Stimulated activated CD4-positive, alpha-beta T cell treated with anti-CD3 and anti-CD28 coated beads, Interleukin-2, amount 100 ng/mL, for 24 hours (primary cell): ENCODE measurements at places on chromosomes 3 and 15.

- no peak for DNase-seq
Measured at GRCh38 chr3:140207541-140207940, 272.6 kb downstream of the CLSTN2 start.

- no peak for DNase-seq
Measured at GRCh38 chr15:40258544-40258943, 19.7 kb downstream of the PAK6 start.

DNA sequence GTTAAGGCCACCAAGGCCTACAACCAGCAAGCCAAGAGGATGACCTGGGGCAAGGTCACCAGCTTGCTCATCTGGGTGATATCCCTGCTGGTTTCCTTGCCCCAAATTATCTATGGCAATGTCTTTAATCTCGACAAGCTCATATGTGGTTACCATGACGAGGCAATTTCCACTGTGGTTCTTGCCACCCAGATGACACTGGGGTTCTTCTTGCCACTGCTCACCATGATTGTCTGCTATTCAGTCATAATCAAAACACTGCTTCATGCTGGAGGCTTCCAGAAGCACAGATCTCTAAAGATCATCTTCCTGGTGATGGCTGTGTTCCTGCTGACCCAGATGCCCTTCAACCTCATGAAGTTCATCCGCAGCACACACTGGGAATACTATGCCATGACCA lies 3.6 kb downstream of the CXCR6 start:
- DNase-seq = no peak

DNA sequence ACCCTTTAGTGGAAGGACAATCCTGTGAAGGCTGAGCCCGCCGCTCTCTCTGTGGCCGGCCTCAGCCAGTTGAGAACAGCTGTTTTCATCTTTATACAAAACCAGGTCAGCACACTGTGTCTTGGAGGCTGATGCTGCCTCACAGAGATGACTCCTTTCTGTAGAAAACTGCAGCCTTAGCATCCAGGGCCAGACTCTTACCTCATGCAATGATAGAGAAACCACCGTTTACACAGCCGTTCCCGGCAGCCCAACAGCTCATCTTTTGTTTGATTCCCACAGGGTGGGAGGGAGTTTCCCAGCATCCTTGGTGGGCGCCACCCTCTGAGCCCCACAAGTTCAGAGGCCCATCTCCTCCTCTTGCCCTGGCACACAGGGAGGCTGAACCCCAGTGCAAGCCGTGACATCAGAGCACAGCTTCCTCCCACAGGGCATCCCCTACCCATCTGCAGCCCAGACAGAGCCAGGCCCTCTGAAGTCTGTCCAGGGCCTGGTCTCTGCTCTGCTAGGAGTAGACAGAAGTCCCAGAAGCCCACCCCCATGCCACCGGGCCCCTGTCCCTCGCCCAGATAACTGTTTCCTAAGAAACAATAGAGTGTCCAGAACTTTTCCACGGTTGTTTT lies 105.0 kb downstream of the LRRK1 start:
- DNase-seq = no peak

- DNase-seq = no peak
Measured at GRCh38 chr15:60697750-60698149, 218.8 kb upstream of the ICE2 start.

DNA sequence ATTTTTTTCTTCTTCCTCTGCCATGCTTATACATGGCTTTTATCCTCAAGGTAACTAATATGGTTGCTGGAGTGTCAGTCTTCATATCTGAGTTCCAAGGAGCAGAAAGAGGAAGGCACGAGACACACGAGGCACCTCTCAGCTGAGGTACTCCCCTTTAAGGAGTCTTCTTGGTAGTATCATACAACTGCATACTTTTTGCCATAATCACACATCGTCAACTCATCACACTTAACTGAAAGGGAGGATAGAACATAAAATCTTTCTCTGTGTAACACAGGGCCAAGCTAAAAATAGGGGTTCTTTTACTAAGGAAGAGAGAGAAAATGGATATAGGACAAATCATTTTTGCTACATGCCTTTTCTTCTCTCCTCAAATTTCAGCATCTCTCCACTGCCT lies 104.2 kb downstream of the OXSM start:
- DNase-seq = no peak

GRCh38 chr3:151774910-151775309 lies 39.0 kb upstream of the AADAC start:
- no peak for DNase-seq

- no peak for DNase-seq
Measured at GRCh38 chr15:33074942-33075341, 119.6 kb downstream of the FMN1 start.

DNA sequence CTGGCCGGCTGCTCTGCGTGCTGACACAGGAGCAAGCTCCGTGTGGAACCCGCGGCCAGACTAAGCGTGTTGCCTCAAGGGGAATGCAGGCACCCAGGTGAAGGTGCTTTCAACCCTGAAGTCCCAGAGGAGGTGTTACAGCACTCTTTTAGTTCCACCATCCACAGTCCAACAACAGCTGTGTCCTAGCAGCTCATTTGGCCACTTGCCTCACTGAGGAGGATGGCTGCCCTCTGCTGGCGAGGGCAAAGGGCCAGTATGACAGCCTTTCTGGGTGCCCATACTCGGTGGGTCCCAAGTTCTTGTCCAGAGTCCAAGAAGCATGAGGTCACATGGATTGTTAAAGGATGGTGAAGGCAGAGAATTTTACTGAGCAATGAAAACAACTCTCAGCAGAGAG lies 87.8 kb downstream of the C3orf85 start:
- no peak for DNase-seq

- DNase-seq = no peak
Measured at GRCh38 chr3:40304352-40304751, 5.2 kb upstream of the EIF1B start.

DNA sequence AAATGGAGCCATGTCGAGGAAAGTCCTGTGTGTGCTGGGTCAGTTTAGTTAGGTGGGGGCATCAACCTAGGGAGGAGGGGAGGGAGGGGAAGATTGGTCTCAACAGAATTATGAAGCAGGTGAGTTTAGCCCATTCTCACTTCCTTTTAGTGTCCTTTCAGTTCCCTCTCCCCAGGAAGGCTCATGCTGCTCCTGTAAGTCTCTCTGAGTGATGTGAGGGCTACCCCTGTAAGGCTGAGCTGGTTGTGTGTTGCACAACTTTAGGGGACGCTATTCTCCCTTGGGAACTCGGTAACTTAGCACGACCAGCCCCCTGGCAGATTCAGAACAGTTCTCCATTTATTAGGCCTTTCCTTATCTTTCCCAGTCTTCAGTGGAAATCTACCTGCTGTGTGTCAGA lies 21.2 kb downstream of the IL5RA start:
- no peak for DNase-seq

DNA sequence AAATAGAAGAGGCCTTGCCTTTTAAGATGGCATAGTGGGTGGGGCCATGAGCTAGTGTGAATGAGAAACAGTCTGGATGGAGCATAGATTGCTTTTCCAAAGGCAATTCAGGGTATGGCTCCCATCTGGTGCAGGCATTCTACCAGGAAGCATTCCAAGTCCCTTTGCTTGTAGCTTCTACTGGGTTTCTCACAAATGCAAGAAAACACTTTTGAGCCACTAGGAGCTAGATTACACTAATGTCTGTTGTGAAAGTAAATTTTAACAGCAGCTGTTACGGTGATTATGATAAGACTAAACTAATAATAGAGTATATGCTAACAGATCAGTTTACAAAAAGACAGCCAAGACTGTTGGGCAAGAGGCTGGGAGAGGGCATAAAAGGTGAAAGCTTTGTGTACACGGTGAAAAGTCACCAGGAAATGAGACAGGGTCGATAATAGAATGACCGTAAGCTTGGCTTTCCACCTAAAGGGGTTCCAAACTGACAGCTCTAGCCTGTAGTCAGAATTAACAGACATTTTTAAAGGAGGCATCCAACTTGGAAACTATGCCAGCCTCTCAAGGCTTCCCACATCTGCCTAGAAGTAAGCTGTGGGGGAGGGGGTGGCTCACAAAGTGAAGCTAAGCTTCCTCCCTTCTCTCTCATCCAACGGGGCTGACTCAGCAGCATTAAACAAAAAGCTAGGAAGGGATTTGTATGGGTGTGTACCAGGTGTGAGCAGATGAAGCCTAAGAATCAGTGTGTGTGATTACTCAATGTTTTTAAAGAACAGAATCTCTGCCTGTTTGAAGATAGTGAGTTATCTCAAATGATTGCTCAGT lies 61.1 kb upstream of the GPD1L start:
- no peak for DNase-seq

DNA sequence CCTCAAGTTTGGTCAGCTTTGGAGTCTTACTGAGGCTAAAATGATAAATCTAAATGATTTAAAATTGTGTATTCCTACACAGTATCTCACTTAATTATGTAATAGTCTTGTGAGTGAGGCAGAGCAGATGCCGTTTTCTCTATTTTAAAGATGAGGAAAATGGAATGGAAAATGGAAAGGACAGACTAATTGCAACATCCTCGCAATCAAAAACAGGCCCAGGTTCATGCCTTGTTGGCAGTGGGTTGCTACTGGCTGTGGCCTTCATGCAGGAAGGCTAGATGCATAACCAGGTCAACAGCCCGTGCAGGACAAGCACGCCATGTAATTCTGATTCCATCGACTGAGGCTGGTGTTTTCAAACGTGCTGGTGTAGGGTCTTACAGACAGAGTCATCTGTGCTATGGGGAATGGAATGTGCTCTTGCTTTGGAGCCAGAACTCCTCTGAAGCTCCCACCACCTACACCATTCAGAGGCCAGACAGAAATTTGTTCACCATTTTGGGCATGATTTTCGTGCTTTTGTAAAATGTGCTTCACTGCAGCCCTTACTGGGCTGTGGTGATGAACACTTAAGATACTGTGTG lies 37.9 kb downstream of the MLH1 start:
- no peak for DNase-seq

DNA sequence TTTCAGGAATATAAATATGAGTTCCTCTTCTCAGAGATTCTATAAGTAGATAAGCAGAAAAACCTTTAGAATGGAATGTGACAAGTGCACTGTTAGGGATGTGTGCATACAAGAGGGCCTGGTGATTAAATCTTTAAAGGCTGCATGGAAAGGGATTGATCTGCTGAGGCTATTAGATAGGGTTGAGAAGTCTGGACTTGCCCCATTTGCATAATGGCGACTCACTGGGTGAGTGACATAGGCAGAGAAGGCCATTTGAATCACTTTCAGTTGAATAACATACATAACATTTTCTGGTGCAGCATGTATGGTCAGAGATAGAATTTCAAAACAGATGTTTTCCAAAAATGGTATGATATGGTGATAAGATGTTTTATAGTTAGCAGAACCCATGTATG lies 156.9 kb downstream of the ZNF621 start:
- DNase-seq = no peak

DNA sequence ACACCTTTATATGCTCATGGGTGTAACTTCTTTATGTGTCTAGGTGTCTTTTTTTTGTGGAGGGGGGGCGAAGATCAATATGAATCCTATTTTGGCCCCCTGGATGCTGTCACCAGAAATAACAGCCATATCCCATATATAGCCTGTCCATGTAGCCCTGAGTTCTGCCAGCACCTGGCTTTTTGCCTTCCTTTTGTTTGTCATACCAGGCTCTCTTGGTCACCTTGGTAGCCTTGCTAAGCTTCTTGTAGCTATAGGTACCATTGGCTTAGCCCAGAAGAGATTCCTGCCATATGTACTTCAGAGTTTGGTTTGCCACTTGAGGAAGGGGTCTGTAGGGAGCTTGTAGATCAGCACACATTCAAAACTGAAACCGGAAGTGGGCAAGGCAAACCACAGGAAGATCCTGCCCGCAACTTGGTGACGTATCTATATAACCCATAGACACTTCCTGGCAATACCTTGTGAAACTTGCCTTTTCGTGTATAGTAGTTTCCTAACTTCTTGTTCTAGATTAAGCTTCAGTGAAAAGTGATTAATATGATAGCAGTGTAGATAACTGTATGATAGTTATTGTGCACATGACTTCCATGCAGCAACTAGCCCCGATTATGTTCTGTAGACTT lies 11.9 kb downstream of the RASA2 start:
- peak; percentile 81 for DNase-seq

DNA sequence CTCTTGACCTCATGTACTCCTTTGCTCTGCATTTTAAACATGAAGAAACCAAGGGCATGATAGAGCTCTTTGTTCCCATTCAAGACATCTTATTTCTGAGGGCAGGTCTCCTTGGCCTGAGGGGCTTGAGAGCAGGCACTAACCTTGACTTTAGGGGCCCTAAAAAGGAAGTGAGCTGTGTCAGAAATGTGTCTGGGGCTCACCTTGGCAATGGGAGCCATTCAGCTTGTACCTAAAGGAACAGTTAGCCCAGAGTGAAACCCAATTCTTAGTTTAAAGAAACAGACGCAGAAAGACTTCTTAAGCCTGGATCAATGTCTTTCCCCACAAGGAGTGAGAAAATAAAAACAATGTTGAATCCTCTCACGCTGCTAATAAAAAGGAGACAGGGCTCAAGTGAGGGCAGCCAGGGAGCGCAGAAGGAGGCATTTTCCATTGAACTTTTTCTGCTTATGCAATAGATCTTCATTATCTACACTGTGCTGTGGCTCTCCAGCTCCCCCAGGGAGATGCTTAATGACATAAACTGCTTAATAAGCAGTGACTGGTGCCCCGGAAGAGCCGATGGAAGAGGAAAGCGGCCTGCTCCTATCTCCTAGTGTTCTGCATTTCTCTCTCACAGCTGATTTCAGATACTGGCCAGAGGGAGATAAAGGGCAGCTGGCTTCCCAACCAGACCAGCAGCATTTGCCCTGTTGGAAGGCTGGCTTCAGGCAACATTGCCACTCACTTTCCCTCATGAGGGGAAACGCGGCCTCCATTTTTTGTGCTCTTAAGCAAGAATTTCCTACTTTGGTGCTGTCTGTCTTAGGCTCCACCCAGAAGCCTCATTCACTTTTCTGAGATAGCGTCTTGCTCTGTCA lies 152.0 kb downstream of the OPA1 start:
- DNase-seq = no peak

GRCh38 chr15:52997123-52997522 lies 207.0 kb upstream of the ONECUT1 start:
- no peak for DNase-seq

- no peak for DNase-seq
Measured at GRCh38 chr3:46258525-46258924, 16.3 kb downstream of the CCR3 start.
